ENCODE measurements at places on chromosomes 4 and X.

DNA sequence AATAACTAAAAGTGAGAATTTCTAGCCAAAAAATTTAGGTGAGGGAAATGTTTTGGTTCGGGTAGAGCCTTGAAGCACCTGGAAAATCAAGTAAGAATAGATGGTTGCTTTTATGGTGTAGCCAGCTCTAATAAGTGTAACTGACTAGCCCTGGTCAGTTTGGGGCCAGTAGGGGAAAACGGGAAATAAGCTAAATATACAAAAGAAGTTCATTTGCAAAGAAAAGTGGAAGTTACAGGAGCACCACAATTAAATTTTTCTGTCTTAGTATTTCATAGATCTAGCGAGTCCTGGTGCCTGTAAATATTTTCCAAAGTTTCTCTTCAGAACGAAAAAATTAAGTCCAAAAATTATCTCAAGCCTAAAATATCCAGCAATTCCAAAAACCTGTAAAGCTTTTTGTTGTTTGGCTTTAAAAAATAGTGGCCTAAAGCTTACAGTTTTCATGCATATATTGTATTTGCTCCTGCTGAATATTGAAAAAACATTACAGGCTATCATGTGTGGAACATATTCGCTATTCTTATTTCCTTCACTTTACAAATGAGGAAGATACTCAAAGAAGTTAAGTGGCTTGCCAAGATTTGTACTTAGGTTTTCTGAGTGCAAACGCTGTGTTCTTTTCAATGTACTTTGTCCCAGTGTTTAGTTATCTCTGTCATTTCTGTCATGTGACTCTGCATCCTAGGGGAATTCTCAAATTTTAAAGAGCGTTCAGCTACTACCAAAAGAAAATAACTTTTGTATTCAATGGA lies 7.3 kb upstream of the PTPN13 start:
- DNase-seq: no peak

GRCh38 chrX:114582264-114582632 lies 1.6 kb upstream of the HTR2C start:
- DNase-seq: no peak

DNA sequence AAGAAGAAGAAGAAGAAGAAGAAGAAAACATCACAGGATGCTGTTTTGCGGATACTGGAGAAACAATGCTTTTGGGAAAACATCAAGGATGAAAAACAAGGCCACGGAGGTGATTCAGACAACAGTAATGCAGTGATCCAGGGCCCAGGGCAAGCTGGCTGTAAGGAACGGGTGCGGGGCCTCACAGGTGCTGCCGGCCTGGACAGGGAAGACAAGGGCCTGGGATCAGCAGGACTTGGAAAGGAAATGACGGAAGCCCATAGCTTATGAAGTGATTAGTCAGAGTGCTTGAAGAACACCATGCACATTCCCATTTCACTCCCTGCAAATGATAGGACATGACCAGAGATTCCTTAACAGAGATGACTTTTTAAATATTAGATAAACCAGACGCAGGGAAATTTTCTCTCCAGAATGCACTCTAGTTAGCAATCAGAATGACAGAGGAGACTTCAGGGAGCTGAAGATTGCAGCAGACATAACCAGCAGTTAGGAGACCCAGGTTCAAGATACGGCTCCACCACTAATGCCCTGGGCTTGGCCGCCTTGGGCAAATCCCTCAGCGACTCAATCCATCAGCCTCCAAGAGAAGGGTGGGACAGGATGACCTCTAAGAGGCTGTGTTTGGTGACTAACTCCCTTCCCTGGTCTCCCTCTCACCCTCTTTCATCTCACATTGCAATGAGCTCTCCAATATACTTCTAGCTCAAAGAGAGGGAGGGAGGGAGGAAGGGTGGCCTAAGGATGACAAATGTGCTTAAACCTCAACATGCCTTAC lies 54.1 kb downstream of the APBB2 start:
- DNase-seq: no peak

DNA sequence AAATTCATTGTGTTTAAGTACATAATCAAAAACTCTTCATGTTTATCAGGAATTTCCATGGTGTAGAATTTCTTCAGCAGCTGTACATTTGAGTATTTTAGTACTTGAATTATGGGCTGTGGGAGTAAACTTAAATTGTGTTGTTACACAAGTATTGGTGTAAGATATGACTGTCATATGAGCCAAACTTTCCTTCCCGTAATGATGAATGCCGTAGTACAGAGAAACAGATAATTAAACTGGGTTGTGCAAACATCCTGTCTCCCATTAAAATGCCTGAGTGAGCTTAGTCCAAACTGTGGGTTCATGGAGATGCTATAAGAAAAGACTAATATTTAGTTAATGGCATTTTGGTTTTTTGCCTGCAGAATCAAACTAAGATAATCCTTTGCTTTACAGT lies 159.2 kb downstream of the SLC4A4 start:
- DNase-seq: no peak

DNA sequence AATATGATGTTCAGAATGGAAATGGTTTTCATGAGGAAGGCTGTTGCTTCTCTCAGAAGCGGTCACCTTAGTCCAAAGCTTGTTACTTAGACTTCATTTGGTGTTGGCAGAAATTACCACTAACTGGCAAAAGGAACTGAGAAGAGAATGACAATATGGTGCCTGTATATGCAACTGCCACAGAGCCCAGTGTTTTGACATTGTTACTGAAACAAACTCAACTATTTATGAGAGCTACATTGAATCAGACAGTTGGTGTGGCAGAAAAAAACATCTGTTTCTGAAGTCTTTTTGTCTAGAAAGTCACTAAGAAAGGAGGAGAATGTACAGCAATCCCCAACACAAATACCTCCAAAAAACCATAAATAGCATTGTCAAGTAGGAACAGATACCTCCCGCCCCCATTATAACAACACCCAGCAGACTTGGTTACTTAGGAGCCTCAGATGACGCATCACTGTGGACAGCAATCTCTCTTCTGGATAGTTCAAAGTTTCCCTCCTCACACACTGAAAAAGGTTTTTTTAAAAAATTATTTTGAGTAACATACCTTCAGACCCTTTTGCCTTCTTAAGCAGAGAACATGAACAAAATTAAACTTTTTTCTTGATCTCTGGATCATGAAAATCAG lies 92.2 kb downstream of the MAML3 start:
- DNase-seq: no peak

- DNase-seq: no peak
These were observed 122.7 kb upstream of the DIPK2B start for GRCh38 chrX:45323387-45323786.

DNA sequence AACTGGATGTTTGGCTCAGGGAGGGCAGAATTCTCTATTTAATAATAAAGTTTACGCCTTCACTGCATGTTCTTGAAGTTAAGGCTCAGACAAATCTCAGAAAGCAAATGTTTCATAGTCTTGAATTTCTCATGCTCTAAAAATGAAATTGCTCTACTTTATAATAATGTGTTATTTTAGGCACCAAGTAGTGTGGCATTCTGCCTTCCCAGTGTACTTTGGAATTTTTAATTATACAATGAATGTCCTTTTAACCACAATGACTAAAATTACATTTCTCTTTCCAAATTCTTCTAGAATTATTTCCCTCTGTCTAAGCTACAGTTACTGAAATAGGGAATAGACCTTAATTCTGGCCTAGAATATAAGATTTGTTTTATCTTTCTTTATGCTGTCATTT lies 97.9 kb upstream of the PDE5A start:
- DNase-seq: no peak

Data from CD4-positive, alpha-beta memory T cell (primary cell).